Right renal pelvis (tissue), 4 donors: ENCODE measurements at places on chromosomes 12 and 14. TPM values are rescaled to one million over a fixed set of nuclear protein-coding genes. Genes with fewer than 3 reads are reported as not detected.

- DNase-seq, result no peak
Measured at GRCh38 chr14:72142328-72142727, 210.1 kb downstream of the RGS6 start.

- DNase-seq, result no peak
Measured at GRCh38 chr12:80200414-80200813, 101.1 kb downstream of the OTOGL start.

- DNase-seq, result no peak
Measured at GRCh38 chr12:78672033-78672432, 192.5 kb upstream of the SYT1 start.

DNA sequence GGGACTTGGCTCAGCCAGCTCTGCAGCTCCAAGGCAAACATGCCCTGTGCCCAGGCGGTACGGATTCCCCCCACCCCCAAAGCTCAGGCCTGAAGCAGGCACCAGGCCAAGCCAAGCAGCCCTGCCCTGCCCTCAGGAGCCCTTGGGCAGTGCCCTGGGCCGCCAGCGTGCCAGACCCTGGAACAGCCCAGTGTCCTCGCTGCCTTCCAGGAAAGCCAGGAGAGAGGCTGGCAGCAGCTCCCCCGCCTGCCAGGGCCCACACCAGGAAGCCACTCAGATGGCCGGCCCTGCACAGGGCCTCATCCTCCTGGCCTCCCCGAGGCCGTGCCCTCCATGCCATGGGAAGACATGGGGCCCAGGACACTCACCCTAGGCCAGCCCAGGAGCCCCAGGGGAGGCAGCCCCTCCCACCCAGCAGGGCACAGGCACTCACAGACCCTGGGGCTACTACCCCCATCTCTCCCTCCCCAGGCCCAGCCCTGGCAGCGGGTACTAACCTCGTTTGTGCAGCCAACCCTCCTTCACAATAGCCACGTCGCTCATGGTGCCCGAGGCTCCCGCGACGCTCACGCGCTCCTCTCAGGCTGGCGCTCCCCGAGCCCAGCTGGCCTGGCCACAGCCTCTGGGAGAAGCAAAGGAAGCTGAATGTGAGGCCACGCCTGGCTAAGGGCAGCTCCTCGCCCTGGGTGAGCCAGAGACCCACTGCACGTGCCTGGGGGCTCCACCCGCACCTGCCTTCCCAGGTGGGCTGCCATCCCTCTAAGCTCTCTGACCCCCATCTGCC, 3.3 kb downstream of the AKT1 start:
- no peak for DNase-seq

DNA sequence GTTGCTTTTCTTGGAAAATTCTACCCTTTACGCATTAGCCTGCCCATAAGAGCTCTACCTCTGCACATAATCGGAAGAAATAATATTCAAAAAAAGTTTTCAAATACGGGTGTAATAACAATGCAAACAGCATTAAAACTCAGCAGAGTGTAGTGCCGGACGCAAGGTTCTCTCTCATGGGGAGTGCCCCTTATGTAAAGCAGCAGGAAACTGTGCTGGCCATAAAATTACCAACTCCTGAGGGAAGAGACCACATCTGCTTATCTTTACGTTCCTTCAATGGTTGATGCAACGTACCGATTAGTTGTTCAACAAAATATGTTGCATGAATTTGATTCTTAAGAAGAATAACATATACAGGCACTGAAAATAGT, 118.7 kb upstream of the TMCC3 start:
- DNase-seq, result no peak

DNA sequence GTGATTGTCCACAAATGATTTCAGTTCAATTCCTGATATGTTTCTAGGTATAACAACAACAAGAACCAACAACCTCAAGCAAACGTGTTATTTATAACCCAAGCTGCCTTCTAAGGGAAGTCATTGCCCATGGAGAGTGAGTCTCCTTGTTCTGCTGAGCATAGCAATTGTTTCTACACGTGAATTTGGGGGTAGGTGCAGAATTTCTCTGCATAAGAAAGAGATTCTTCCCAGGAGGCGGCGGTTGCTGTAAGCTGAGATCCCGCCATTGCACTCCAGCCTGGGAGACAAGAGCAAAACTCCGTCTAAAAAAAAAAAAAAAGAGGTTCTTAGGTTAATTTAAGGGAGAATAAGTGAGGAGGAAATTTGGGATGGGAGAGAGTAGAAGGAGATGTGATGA, 226.5 kb upstream of the PELI2 start:
- no peak for DNase-seq

DNA sequence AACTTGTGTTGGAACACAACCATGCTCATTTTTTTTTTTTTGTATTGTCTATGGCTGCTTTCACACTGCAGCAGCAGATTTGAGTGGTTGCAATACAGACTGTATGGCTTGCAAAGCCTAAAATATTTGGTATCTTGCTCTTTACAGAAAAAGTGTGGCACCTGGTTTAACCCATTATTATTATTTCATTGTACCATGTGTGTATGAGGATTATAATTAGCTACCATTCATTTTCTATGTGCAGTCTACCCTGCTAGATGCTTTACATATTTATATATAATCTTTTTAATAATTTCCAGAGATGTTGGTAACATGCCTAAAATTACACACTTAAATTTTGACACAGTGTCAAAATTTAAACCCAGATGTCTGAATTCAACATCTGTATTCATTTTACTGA, 37.7 kb downstream of the SPATS2 start:
- no peak for DNase-seq

GRCh38 chr12:52763036-52763659, 14.0 kb downstream of the KRT76 start:
- no peak for DNase-seq

GRCh38 chr12:23455283-23455682, 494.2 kb downstream of the SOX5 start:
- no peak for DNase-seq

- no peak for DNase-seq
Measured at GRCh38 chr14:63240221-63240620, 36.0 kb downstream of the RHOJ start.

GRCh38 chr12:74963867-74964331, 245.7 kb downstream of the KCNC2 start:
- no peak for DNase-seq

DNA sequence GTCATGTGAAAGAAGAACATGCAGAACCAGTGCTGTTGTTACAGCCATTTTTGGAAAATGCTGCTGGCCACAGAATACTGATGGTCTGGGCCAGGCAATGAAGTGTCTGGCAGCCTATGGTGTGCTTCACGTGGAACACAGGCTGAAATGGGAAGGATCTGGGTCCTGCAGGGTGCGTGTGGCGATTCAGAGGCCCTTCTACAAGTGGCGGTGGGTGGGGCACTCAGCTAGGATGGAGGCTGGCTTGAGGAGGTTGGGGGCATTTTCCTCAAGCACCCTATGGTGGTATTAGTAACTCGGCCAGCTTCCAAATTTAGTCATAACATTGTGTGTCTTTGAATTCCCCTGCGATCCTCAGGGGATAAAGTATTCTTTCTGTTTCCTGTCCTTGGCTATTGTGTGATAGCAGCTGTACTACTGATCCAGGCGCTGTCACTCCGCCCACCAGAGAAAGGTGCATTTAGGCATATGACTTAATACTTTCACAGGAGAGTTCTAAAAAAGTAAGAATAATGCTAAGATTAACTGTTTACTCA, 9.2 kb upstream of the RAD52 start:
- DNase-seq, result no peak

DNA sequence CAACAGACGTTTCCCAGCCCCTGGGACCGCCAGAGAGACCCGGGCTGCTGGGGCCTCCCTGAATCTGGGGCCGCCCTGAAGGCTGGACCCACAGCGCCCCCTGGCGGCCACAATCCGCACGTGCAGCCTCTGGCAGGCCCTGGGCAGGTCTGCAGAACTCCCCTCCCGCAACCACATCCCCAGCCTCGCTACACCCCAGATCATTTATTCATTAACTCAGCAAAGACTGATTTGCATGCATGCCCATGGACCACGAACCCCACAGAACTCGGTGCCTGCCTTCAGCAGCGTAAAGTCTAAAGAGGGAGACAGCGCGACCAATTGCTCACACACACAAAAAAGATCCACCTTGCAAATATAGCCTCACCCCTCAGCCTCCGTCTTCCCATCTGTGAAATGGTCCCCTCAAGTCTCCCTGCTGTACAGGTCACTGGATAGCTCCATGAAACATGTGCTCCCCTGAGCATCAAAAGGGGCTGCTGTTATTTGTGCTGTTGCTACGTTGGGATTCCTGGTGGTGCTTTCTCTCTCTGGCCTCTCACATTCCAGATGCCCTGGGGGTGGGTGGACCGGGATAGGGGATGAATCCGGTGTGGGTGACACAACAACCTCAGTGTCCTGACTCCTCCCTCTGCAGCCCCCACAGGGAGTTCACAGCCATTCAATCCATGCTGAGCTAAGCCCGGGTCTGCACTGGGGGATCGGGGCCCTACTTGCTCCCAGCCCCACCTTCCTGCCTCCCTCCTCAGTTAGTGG, 96.4 kb downstream of the SCARB1 start:
- no peak for DNase-seq

GRCh38 chr12:84994426-84994825, 41.7 kb downstream of the TSPAN19 start:
- DNase-seq, result no peak

GRCh38 chr14:56378475-56378877, 201.1 kb upstream of the TMEM260 start:
- no peak for DNase-seq

DNA sequence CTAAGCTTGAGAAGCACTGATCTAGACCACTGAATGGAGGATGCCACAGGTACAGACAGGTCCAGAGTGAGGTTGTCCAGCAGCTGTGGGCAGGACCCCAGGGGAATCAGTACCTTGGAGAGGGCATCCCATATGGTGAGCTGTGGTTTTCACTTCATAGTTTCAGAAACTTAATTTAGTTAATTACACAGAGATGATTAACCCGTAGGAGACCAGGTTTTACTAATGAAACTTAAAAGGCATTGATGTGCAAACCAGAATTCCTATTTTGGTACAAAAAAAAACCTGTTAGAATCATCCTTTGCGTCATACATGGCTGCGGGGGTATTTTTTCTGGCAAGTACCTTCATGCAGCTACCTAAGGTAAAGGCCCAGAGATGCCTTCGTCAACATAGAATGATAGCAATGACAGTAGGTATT, 159.3 kb downstream of the DACT1 start:
- DNase-seq, result no peak

DNA sequence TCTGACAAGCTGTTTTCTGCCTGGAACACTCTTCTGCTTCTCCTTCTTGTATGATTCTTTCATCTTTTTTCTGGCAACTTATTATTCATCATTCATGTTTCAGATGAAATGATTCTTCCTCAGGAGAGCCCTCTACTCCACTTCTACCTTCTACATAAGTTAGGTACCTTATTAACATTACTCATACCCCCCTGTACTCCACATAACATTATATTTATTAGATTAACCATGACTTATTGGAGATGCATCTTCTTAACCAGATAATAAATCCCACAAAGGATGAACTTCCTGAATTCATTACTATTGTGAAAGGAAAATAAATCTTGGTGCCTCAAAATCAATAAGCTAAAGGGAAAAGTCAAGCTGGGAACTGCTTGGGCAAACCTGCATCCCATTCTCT, 1636.5 kb upstream of the FLRT2 start:
- DNase-seq, result no peak

GRCh38 chr14:105884808-105885281, 358.5 kb downstream of the TMEM121 start:
- no peak for DNase-seq

DNA sequence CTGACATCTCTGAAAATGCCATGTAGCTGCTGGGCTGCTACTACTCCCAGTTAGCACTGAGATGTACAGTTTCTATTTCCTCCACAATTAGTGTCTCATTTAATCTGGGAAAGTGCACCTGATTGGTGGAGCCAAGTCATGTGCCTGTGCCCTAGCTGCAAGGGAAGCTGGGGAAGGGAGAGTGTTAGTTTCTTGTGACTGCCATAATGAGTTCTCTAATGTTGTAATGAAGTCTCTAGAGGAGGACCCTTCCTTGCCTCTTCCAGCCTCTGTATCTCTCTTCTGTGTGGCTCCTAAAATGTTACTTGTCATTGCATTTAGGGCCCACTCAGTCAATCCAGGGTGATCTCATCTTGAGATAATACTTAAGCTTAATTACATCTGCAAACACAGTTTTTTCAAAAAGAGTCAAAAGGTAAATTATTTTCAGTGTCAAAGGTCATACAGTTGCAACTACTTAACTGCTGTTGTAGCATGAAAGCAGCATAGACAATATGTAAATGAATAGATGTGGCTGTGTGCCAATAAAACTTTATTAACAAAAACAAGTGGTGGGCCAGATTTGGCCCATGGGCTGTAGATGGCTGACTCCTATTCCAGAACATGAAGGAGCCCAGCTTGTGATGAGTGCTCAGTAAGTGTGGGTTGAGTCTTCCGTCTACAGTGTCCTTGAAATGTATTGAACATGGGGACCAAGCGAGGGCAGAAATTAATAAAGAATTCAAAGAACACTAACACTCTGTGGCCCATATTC, 137.2 kb upstream of the MAP1LC3B2 start:
- no peak for DNase-seq

DNA sequence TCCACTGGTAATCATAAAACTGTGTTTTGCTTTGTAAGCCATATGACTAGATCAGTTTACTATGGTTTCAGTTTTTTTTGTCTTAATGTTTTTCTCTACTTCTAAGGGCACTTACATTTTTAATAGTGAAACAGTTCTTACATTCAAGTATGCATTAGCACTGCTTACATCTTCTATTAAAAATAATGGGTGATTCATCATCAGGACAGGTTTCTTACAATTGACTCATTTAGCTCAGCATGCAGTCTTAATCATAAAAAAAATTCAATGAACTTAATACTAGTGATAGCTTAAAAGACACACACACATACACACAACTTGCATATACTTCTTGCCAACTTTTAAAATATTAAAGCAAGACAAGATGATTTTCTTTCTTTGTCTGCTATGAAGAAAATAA, 845.7 kb upstream of the USP15 start:
- no peak for DNase-seq

- DNase-seq, result no peak
Measured at GRCh38 chr12:99600388-99600787, 47.2 kb upstream of the GARIN6 start.

GRCh38 chr12:125470838-125471783, 405.9 kb downstream of the AACS start:
- DNase-seq, result no peak

DNA sequence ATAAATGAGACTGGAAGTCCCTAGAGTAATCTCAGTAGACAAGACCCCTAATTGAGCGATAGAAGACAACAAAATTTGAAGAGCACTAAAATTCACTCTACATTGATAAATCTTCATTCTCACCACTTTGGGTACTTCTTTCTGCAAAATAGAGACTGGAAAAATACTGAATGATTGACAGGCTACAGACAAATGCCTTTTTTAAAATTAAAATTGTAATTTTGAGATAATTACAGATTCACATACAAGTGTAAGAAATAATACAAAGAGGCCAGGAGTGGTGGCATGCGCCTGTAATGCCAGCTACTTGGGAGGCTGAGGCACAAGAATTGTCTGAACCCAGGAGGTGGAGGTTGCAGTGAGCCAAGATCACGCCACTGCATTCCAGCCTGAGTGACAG, 4.5 kb upstream of the CORO1C start:
- no peak for DNase-seq

Gene KCNH3
- 4.7 TPM for polyA plus RNA-seq

Gene MYG1
- polyA plus RNA-seq, result 50.0 TPM

Gene CLEC12A
- 0.74 TPM for polyA plus RNA-seq

Gene UNC79
- 0.90 TPM for polyA plus RNA-seq

Gene KRT84
- not detected for polyA plus RNA-seq

Gene STXBP6
- 8.2 TPM for polyA plus RNA-seq

Gene MMP17
- polyA plus RNA-seq, result 1.2 TPM

Gene PMEL
- polyA plus RNA-seq, result 3.2 TPM

Gene TAS2R14
- polyA plus RNA-seq, result 3.3 TPM

Gene AHNAK2
- 1.8 TPM for polyA plus RNA-seq

Gene KRT75
- polyA plus RNA-seq, result not detected

Gene KRT6B
- polyA plus RNA-seq, result not detected

Gene RND1
- polyA plus RNA-seq, result 2.6 TPM

Gene AKAP3
- 4.1 TPM for polyA plus RNA-seq
